ENCODE measurements at places on chromosomes 1 and 21.

GRCh38 chr1:159218649-159219636 lies 14.3 kb downstream of the ACKR1 start:
- no peak for DNase-seq

DNA sequence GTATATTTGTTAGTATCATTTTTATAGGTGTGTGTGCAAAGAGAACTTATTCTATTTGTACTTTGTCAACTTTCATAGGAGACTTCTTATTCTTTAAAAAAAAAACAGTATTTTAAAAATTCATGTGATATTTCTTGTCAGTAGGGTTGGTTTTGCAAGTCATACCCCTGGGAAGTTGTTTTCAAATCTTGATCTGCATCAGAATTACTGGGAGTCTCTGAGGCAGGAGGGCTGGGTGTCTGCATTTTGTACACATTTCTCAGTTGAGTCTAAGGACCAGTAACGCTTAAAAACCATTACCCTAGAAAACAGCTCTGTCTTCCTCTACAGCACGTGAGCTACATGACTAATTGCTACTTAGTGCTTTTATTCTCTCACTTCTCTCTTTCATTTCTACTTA lies 76.0 kb upstream of the CTTNBP2NL start:
- no peak for DNase-seq

DNA sequence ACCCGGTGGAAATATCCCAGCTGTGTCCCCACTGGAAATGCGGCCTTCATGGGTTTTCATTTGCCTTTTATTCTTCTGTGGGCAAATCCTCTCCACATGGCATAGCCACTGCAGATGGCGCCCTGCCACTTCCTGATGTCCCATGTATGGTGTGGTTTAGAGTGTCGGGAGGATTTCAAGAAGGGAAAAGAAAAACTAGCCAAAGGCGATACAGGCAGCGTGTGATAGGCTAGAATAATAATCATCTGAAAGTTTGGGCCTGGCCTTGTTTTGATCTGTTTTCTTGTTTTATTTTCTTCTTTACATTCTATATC lies 123.6 kb downstream of the PEX14 start:
- no peak for DNase-seq

DNA sequence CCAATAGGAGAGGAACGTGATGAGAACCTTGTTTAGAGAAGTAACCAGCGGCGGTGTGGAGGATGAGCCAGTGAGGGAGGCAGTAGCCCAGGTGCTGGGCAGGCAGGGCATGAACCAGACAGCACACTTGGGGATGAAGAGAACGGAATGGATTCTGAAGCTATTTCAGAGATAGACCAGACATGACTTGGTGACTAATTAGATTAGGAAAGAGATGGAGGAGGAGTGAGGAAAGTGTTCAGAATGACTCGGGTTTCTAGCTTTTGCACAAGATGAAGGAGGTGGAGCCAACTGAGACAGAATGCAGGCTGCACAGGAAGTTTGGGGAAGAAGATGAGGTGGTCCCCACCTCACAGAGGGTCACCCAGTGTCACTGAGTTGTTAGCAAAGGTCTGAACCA lies 5.1 kb downstream of the PEF1 start:
- DNase-seq: peak; percentile 46

DNA sequence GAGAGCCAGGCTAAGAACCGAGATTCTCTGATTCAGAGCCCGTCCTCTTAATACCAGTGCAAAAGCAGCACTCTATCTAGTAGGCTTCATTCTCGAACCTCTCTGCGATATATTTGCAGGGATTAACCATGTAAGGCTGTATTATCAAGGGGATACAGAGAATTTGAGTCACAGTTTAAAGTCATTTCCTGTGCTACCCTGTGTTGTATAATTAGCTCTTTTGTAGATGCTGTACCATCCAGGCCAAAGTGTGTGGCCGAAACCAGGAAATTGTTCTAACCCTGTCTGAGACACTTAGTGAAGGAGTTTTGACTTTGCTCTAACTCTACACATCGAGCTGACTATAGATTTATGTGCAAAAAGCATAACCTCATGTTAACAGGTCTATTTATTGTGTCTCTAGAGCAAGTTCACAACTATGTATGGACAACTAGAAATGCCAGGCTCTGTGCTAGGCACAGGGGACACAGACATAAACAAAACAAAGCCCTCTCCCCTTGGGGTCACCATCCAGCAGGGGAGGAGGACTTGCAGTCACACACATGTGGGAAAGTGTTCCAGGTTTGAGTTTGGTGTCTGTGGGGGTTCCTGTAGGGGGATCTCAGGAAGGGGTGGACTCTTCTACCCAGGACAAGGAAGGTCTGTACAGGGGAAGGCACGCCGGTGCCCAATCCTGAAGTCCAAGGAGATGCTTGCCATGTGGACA lies 182.2 kb downstream of the DHRS3 start:
- no peak for DNase-seq

DNA sequence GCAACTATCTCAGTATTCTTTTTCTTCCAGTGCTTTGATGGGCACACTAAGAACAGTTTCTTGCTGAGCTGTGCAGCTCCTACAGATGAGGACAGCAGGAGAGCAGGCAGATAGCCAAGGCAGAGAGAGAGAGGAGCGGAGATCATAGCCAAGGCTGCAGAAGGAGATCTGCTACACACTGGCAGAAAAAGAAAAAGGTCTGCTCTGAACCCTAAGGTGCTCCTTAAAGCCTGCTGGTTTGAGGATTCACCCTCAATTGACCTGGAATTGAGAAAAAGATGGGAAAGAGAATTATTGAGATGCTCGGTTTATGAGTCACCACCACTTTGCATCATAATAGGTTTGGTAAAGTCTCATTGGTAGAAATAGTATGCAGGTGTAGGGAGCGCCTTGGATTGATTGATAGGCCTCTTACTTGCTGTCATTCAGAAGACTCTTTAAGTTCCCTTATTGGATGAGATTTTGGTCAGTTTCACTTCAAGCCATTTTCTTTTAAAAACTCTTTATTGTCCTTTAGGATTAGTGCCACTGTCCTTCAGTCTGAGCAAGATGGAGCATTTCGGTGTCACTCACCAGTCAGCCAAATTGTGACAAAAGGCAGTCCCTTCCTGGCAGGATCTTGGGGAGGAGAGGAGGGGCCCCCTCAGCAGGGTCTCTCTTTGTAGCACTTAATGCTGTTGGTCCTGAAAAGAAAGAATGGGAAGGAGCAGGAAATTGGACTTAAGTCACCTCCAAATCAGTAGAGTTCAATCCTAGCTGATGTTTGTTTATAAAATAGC lies 685.0 kb downstream of the ADGRL2 start:
- no peak for DNase-seq

GRCh38 chr1:62229932-62230331 lies 35.3 kb downstream of the L1TD1 start:
- no peak for DNase-seq

GRCh38 chr1:204134103-204134502 lies 17.7 kb downstream of the ETNK2 start:
- no peak for DNase-seq

DNA sequence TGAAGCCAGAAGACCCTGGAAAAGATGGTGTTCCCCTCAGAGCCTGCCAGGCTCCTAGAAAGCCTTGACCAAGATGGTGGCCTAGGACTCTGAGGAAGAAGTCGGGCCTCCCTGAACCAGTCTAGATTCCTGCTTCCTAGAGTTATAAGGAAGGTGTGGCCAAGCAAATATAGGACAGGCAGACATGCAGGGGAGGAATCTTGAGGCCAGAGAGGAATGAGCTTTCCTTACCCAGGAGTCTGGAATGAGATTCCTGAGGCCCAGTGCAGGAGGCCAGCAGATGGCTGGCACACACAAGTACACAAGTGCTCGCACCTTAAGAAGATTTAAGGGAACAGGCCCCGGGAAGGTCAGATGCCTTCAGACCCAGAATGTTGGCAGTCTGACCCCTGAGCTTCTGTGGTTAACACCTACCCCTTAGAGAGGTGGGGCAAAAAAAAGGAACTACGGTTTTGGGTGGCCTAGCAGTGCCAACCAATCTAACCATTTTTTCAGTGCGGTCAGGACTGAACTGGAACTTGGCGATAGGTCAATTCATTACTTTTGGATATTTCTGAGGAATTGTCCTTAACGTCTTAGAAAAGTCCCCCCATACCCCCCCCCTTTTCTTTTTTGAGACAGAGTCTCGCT lies 73.3 kb downstream of the MDM4 start:
- no peak for DNase-seq

DNA sequence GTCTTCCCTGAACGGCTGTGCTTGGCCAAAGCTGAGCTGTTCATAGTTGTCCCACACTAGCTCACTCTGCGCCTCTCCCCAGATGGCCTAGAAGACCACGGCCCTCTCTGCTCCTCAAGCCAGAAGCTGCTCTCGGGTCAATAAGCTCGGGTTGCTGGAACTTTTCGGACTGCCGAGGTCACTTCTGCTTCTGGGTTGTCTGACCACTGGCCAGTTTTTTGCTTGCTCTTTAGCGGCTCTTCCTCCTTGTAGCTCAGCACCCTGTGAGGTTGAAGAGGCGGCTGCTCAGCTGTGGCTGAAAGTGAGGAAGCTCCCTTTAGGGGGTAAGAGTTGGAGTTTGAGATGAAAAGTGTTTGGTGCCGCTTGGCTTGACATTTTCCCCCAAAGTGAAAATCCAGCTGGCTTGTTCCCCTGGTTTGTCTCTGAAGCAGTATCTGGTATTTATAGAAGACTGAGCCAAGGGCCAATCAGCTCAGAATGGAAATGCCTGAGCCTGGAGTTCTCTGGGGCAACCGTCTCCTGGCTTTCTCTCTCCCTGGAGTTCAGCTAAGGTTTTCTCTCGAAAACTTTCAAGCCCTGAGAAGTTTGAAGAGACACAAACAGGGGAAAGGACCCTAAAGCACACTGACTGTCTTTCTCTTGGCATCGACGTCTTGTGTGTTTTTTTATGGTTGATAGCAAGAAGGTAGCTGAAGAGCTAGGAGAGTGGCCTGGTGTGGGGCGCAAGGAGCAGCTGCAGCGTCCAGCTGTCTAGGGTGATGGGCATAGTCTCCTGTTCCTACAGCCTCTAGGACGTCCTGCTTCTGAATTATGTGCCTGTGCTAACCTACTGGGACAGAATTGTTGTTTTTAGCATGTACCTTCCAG lies 72.0 kb downstream of the SYT6 start:
- no peak for DNase-seq

DNA sequence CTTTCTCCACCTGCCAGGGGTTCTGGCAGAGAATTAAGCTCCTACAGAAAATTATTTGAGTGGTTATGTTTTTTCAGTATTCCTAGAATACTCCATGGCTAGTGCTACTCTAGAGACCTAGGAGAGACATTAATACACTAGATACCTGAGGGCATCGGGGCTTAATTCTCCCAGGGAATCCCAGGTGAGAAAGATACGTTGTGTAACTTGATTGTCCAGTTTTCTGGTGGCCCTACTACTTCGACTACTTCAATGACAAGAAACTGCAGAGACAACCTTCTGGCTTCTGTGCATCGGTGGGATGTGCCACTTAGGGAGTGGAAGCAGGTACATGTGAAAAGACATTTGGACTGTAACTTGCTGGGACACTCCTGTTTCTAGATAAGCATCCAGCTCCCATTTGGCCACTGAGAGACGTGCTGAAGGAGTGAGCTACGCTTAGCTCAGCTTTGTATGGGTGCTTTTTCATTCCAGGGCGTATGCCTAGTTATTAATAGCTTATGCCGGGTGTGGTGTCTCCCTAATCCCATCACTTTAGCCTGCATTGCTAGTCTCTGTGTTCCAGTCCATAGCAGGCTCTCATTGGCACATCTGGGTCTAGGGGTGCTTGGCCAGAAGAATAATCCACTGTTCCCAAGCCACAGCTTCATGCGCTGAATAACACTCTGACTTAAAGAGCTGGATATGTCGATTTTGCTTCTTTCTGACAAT lies 300.7 kb downstream of the SIPA1L2 start:
- no peak for DNase-seq

DNA sequence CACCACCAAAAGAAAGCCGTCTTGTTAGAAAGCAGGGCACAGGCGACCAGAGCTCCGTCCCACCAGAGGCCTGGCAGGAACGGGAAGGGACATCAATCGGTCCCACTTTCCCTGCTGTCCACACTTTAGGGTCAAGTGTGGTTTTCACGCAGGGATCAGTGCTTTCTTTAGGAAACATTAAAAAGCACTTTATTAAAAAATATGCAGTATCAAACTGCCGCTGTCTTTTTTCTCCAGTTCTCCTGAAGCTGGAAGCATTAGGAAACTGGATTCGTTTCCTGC lies 437 bp downstream of the IFNLR1 start:
- DNase-seq: no peak

GRCh38 chr1:85465786-85466134 lies 801 bp upstream of the DDAH1 start:
- DNase-seq: no peak

DNA sequence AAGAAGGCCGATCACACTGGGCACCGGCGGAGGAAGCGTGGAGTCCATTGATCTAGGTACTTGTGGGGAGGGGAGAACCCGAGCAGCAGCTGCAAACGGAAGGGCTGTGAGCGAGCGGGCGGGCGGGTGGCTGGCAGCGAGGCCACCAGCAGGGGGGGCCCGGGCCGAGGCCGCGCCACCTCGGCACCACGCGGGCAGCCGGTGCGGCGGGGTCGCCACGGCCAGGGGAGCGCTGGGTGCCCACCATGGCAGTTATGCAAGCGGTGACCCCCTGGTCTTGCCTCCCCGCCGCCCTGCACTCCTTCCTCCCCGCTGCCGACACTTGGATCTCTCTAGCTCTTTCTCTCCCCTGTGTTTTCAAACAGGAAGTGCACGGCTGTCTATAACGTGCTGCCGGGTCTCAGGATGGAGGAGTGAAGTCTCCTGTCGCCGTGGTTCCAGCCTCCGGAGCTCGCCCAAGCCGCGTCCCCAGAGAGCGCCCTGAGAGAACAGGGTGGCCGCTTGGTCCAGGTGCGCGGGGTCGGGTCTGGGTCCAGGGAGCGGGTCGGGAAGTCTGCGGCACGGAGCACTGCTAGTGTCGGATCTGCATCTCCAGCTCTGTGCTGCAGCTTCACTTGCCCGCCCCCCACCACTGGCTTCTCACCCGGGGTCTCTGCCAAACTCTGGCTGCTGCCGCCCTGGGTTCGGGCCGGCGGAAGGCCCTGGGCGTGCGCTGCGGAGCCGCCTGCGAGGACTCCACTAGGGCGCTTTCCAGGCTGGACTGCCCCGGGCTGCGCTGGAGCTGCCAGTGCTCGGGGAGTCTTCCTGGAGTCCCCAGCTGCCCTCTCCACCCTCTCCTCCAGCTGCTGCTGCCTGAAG lies 22.7 kb downstream of the LRRC8D start:
- DNase-seq: no peak

- peak; percentile 46 for DNase-seq
These were observed 49.8 kb upstream of the RCC1 start for GRCh38 chr1:28456078-28456477.
